ENCODE measurements at places on chromosomes 7 and 10.

- no peak for DNase-seq
Observed at GRCh38 chr10:58477122-58477521, 35.5 kb upstream of the BICC1 start.

GRCh38 chr7:158394936-158395335 is 192.7 kb downstream of the PTPRN2 start:
- DNase-seq, result peak; percentile 11

DNA sequence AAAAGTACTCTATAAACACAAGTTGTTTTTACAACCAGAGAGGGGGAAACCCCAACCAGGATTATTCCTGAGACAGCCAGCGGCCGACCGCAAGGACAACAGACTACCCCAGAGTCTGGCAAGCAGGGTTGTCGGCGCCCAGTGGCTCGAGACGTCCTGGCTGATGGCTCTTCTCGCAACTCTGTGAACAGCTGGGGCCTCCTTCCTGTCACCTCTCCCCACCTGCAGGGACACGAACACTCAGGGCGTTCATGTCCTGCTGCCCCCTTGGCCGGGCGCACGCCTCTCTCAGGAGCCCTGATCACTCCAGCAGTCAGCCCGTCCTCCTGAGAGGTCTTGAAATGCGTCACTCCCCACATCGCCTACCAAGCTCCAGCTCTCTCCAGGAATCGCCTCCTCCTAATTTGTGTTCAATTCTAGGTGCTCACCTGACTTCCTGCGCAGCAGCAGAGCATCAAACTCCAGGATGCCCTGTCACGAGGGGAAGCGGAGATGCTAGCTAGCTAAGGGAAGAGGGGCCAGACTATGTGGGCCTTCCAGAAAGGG is 66.4 kb upstream of the TNRC18 start:
- DNase-seq, result no peak

DNA sequence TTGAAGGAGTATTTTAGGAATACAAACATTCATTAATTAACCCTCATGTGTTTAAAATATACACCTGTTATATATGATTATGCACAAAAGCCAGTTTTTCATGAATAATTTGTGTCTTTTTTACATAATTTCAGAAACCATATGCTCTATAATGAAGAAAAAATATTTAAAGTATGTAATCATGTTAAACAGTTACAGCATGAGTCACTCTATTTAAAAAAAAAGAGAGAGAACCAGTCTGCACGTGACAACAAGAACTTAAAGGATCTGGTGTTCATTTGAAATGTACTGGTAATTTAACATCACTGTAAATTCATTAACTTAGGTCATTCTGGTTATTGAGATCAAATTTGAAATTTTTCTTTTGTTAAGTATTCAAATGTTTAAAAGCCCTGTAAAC is 228.5 kb downstream of the CACNB2 start:
- DNase-seq, result no peak

GRCh38 chr7:99201027-99201426 is 6.9 kb downstream of the KPNA7 start:
- no peak for DNase-seq

DNA sequence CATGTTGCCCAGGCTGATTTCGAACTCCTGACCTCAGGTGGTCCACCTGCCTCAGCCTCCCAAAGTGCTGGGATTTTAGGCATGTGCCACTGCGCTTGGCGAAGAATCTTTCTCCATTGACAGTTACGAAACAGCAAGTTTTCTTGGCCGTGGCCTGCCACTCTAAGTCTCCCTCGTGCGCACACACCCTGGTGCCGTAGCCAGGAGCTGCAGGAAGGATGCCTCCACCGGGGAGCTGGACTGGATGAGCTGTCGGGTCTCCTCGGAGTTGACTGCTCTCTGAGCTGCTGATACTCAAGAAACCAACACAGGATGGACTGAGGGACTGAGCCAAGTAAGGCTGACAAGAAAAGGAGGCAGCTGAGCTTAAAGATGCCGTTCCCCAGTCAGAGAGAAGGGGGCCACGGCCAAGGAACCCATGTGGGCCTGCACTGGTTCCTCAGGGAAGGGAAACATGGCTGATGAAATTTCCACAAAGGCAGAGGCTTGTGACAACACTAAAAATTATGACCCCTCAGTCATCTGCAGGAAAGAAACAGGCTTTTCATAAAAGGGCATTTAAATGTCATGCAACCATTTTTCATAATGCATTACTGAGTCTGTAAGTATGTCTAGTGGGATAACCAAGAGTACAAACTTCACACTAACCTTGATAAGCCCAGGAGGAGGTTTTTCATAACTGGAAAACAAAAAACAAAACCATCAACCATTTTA is 27.7 kb upstream of the FKBP9 start:
- DNase-seq, result no peak

DNA sequence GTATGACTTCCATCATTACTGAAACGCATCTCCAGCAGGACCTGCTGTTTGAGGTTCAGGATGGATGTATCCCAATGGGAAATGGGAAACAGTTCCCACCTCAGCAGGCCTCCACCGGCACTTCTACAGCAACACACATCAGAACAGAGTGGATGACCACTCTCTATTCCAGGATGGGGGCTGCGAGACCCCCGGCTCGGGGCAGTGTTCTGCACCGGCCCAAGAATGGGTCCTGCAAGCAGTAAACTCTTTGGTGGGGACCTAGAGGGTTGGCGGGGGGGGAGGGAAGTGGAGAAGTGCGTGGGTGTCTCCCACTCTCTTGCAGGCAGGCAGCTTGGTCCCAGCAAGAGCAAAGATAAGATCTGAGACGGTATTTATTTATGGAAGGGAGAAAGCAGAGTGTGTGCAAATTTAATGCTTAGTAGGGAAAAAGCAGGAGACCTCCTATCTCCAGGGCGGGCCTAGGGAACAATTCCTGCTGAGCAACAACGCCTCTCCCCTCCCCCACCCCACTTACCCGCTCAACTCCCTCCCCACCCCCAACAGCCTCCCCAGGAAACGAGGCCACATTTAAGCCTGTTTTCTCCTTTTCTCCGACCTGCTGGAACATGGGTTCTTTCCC is 4.0 kb downstream of the SFMBT2 start:
- DNase-seq, result no peak

- no peak for DNase-seq
Observed at GRCh38 chr7:818031-818699, 14.1 kb upstream of the SUN1 start.

- no peak for DNase-seq
Observed at GRCh38 chr10:112984756-112985155, 34.7 kb downstream of the TCF7L2 start.

- DNase-seq, result no peak
Observed at GRCh38 chr10:1084011-1084950, 28.1 kb downstream of the WDR37 start.

DNA sequence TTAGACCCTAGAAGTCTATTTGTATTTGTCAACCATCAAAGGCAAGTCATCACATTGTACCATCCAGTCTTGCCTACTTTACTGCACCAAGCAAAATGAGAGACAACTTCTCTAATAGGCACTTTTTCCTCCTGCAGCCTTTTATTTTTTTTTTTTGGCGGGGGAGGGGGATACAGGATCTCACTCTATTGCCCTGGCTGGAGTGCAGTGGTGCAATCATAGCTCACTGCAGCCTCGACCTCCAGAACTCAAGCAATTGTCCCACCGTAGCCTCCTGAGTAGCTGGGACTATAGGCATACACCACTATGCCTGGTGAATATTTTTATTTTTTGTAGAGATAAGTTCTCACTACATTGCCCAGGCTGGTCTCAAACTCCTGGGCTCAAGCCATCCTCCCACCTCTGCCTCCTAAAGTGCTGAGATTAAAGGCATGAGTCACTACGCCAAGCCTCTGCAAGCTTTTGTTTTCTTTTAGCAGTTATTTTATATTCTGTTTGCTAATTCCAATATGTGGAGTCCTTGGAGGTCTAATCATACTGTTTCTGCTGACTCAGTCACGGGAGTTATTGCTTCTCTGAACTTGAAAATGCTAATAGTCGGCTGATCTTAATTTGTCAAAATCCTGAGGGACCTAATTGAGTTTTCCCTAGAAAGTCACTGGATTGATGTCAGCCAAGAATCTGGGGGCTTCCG is 14.2 kb downstream of the KPNA7 start:
- no peak for DNase-seq

Measured in CD4-positive, alpha-beta T cell (primary cell).